Midbrain (tissue), 1 donor: ENCODE measurements at places on chromosomes 5 and 9.

GRCh38 chr5:177496070-177496726 lies 1.2 kb downstream of the PDLIM7 start:
- DNase-seq = no peak

GRCh38 chr5:2867373-2867933 lies 116.0 kb upstream of the IRX2 start:
- no peak for DNase-seq

DNA sequence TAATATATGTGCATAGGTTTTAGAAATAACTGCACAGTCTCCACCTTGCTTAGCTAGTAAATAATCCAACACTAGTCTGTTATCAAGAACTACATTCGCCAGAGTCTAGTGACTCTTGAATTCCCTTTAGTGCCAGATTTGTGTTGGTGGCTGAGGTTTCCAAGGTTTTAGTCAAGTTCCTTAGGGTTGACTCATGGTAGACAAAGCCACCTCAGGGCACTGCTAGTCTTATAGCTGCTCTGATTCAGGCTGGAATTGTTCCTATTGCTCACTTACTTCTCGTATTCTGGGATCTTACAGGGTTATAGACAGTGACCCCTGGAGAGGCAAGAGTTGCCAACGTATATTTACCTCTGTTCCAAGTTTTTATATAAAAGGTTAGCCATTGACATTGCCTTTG lies 1369.8 kb upstream of the CDH9 start:
- no peak for DNase-seq

DNA sequence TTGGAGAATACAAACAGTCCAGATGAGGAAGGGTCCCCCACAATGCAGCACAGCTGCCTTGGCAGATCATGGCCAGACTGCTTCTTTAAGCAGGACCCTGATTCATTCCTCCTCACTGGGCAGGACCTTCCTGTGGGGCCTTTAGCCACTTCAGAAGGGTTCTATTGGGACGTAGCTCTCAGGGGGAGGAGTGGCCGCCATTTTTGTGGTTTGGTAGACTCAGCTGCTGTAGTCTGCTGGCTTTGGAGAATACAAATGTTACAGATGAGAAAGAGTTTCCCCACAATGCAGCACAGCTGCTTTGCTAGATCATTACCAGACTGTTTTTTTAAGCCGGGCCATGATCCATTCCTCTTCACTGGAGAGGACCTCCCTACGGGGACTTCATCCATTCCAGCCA lies 57.4 kb downstream of the TMEM38B start:
- DNase-seq = no peak

- no peak for DNase-seq
Measured at GRCh38 chr5:44266882-44267576, 122.2 kb downstream of the FGF10 start.

GRCh38 chr9:113148781-113149510 lies 1.9 kb upstream of the SLC31A2 start:
- no peak for DNase-seq

GRCh38 chr9:557601-558201 lies 283.8 kb upstream of the DMRT1 start:
- DNase-seq = no peak

- DNase-seq = no peak
Measured at GRCh38 chr9:136902259-136902821, 16.0 kb downstream of the TRAF2 start.

DNA sequence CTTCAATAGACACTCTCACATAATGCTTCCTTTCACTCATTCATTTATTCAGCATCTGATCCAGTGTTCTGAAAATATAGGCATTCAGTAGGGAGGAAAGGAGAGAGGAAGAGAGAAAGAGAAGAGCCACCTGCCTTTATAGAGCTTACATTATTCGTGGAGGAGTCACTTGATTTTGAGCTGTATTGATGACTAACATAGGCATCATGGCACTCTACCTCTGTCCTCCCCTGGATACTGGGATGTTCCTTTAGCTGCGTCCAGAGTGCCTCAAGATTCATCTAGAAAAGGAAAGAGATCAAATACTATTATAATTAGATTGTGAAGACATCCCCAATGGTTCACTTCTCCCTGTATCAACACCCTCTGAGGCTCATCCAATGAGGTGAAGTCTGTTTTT lies 345.1 kb downstream of the SPATA31D1 start:
- DNase-seq = no peak

GRCh38 chr5:74895906-74896305 lies 29.7 kb upstream of the FAM169A start:
- peak; percentile 60 for DNase-seq

- no peak for DNase-seq
Measured at GRCh38 chr9:119768266-119768665, 399.0 kb upstream of the BRINP1 start.

GRCh38 chr9:708182-708550 lies 133.3 kb upstream of the DMRT1 start:
- DNase-seq = no peak

DNA sequence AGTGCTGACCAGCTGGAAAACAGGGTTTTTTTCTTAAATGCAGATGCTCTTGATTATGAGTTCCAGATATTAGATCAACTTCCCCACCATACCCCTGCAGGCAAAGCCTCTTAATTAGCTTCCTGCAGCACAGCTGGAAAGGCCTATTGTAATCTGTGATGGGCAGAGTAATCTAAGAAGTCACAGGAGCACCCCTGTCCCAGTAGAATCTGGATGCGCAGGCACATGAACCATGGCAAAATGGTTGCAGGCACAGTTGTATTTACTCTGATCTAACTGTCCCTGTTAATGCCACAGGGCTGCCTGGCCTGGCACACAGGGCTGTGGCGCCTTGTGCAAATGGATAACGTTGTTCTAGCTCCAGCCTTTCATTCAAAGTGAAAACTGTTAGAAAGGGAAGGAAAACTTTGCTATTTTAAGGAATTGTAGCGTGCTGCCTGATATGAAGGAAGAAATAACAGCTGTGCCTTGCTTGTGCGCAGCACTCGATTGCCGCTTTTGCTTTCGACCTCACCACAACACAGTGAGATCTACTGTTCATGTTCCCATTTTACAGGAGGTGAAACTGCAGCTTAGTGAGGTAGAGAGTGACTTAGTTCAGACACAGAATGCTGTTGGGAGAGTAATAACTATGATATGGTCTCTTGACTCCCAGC lies 2.3 kb downstream of the TGFBI start:
- DNase-seq = no peak

DNA sequence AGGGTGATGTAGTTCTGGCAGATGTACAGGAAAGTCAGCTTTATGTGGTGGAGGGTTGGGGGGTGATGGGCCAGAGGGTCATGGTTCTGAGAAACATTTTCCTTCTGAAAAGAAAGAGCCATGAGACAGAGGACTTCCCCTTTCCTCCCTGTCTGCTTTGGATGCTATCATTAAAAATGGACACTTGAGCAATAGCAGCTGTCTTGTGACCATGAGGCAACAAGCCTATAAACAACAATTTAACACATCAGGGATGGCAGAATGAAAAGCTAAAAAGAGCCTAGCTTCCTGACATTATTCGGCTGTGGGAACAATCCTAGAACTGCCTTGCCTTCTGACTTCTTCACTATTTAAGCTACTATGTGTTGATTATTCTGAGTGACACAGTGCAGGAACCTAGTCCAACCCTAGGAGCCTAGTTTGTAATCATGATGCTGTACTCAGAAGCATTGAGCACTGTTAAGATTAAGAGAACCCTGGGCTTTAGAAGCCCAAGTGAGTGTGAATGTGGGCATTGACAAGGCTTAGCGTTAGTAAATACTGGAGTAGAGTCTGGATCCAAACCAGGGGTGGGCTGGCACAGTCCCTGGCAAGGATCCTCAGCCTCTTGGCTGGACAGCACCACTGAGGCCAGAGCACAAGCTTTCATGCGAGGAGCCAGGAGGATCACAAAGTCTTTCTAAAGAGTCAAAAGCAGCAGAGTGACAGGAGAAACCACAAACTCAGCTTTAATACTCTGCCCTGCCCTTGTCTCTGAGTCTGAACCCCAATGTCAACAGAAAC lies 178.5 kb upstream of the EGFLAM start:
- DNase-seq = no peak

DNA sequence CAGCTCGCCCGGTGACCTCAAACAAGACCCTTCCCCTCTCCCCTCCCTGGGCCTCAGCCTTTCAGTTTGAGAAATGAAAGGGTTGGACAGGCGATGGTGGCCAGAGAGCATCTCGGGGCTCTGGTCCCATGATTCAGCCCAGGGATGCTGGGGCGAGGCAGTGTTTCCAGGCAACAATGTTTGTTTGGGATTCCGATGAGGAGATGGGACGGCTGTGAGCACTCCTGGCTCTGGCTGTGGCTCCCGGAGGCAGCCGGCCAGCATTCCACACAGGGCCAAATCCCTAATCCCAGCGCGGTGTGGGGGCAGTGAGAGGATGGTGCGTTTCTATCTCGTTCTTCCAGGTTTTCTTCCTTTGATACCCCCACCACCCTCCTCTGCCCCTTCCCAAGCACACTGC lies 66.0 kb downstream of the HMCN2 start:
- DNase-seq = no peak

- no peak for DNase-seq
Measured at GRCh38 chr5:154002511-154003020, 36.1 kb downstream of the FAM114A2 start.

GRCh38 chr9:121839726-121840500 lies 188.5 kb downstream of the DAB2IP start:
- DNase-seq = no peak

DNA sequence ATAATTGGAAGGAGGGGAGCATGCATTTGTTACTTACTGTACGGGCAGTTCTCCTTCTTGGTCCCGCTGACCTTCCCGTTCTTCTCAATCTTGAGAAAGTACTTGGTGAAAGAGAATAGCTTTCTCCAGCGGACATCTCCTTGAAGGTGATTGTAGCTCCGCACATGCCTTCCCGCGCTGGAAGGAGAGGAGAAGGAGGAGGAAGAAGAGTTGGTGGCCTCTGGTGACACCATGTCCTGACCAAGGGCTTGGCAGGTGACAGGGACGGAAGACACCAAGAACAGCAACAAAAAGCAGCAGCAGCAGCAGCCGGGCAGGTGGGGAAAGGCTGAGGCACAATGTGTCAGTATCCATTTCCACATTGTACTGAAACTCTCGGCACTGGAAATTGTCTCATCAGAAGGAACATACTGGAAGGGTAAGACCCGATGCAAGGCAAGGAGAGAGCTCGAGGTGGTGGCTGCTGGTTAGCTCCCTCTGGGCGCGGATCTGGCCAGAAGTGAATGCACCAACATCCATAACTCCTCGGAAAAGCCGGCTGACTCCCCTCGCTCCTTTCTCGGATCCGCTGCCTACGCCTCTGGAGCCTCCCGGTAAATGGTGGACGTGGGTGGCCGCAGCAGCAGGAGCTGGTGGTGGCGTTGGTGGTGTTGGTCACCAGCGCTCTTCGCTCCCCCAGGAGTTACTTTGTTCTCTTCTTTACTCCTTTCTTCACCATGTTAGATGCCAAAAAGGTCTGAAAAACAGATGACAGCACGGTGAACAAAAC lies 715 bp downstream of the FGF10 start:
- no peak for DNase-seq

- peak; percentile 80 for DNase-seq
Measured at GRCh38 chr9:83956436-83957247, 23.4 kb downstream of the HNRNPK start.

GRCh38 chr5:154206311-154206710 lies 15.8 kb downstream of the GALNT10 start:
- no peak for DNase-seq
